ENCODE measurements at places on chromosomes 13 and 19. TPM values are rescaled to one million over a fixed set of nuclear protein-coding genes. Genes with fewer than 3 reads are reported as not detected.

Gene WDR88
- not detected for polyA plus RNA-seq

Gene PTBP1
- polyA plus RNA-seq: 104 TPM

Gene DACH1
- polyA plus RNA-seq: 5.5 TPM

Gene FPR2
- polyA plus RNA-seq: not detected

Gene ZNF320
- 7.3 TPM for polyA plus RNA-seq

Gene CEACAM19
- polyA plus RNA-seq: 27.7 TPM

Gene DENND1C
- polyA plus RNA-seq: 2.1 TPM

Gene PRSS57
- not detected for polyA plus RNA-seq

Gene IZUMO2
- polyA plus RNA-seq: not detected

Gene KLF2
- 3.4 TPM for polyA plus RNA-seq

Gene ZNF135
- 11.6 TPM for polyA plus RNA-seq

Gene POLR2E
- 62.5 TPM for polyA plus RNA-seq

Gene IL11
- 0.16 TPM for polyA plus RNA-seq

Gene ZNF525
- 4.8 TPM for polyA plus RNA-seq

Gene RETN
- polyA plus RNA-seq: 2.2 TPM

Gene KCTD4
- polyA plus RNA-seq: 0.28 TPM

Gene PTGIR
- polyA plus RNA-seq: 3.5 TPM

Gene ZNF549
- 2.9 TPM for polyA plus RNA-seq

Gene SPRED3
- polyA plus RNA-seq: 0.80 TPM

Gene LILRB1
- polyA plus RNA-seq: 0.57 TPM

Gene LILRB3
- polyA plus RNA-seq: 2.4 TPM

Gene NUDT15
- 6.4 TPM for polyA plus RNA-seq

Gene JAK3
- polyA plus RNA-seq: 2.9 TPM

Gene RNF225
- polyA plus RNA-seq: not detected

Gene RTBDN
- 4.6 TPM for polyA plus RNA-seq

Gene ODAD3
- polyA plus RNA-seq: 0.84 TPM

Gene PGLYRP2
- polyA plus RNA-seq: not detected

Gene MEDAG
- polyA plus RNA-seq: 5.9 TPM

Gene CEACAM20
- polyA plus RNA-seq: not detected

Gene TMIGD2
- polyA plus RNA-seq: not detected

Gene CLEC4M
- not detected for polyA plus RNA-seq

Gene EDDM13
- 0.49 TPM for polyA plus RNA-seq

Gene TTC9B
- polyA plus RNA-seq: not detected

Gene NFIC
- polyA plus RNA-seq: 74.9 TPM

Gene PGLYRP1
- not detected for polyA plus RNA-seq

Gene SYDE1
- polyA plus RNA-seq: 5.8 TPM
